ENCODE measurements at places on chromosomes 5 and 9. TPM values are rescaled to one million over a fixed set of nuclear protein-coding genes. Genes with fewer than 3 reads are reported as not detected.

DNA sequence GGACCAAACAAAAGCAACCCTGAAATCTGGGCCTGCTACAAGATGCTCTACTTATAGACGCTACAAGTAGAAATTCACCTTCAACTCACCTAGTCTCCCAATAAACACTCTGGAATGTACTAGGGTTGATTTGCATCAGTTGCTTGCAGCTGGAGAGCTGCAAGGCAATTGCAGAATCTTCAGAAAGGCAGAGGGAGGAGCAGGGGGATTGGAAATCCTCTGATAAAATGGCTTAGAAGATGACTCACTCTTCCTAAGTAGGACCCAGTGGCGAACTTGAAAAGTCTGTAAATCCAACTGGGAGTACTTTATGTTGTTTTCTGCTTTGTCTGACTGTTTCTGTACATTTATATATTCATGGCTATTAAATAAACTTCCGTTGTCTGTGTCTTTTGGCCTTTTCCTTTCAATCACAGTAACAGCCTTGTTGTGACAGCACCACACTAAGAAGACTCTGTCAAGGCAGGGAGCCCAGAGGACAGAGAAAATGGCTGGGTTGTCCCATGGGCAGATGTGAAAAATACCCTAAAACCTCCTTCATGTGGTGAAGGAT, 14.7 kb upstream of the MLLT3 start:
- no peak for DNase-seq

Gene QRFP
- not detected for total RNA-seq

Gene RASA1
- total RNA-seq: 21.9 TPM

Gene ISCA1
- total RNA-seq: 28.5 TPM

Gene CD14
- 0.39 TPM for total RNA-seq

Data from activated T-helper 2 cell treated with anti-CD3 and anti-CD28 coated beads, Interferon-gamma antibody, Interleukin-2, Interleukin-4, amounts not matched to agents 10 μg/mL and 5 μg/mL and 100 μg/mL, durations not matched to agents 14 hours and 24 hours and 36 hours (primary cell).